ENCODE measurements at places on chromosomes 12 and 14.

- no peak for DNase-seq
Observed at GRCh38 chr12:105330931-105331804, 677 bp downstream of the C12orf75 start.

- DNase-seq = no peak
Observed at GRCh38 chr12:62426089-62426488, 40.5 kb upstream of the MON2 start.

DNA sequence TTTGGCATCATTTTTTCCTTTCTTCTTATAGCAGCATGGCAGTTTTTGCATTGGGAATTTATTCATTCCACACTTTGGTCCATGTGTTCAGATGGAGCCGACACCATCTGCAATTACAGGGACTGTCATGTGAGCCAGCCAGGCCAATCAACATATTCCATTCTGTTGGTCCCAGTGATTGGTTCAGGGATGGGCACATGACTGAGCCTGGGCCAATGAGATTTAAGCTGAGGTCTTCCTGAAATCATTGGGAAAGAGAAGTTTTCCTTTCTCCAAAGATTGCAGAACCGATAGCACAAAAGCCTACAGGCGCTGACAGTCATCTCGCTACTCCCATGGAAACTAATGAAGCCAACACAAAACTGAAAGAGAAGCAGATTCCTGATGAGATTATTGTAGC is 841.5 kb upstream of the TMEM132C start:
- no peak for DNase-seq

DNA sequence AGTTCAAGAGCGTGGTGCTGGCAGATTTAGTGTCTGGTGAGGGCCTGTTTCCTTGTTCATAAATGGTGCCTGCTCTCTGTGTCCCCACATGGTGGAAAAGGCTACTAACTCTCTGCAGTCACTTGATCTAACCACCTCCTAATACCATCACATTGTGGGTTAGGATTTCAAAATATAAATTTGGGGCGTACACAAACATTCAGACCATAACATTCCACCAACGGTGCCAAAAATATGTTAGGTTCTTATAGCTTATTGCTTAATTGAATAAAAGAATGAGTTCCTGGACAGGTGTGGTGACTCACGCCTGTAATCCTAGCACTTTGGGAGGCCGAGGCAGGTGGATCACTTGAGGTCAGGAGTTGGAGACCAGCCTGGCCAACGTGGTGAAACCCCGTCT is 3.4 kb upstream of the DYRK2 start:
- DNase-seq = no peak

DNA sequence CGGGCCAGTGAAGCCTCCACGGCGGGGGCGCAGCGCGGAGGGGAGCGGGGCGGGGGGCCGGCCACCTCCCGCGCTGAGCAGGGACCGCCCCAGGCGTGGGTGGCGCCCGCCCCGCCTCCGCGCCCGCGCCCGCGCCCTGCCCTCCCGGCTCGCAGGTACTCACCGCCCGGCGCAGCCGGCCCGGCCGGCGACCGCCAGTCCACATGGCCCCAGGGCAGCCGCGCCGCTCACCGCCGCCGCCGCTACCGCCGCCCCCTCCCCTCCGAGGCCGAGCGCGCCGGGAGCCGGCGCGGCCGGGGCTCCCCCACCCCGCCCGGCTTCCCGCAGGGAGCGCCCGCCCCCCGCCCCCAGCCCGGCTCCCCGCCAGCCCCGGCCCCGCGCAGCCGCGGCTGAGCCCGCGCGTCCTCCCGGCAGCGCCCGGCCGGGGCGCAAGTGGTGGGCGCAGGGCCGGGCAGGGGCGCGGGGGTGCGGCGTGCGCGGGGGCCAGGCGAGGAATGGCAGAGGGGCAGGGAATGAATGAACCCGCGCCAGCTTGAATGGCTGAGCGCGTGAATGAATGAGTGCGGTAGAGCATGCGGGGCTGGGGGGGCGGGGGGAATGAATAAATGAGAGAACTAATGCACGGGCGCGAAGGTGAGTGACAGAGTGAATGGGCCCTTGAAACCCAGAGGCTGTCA is at the start of gene BEGAIN:
Gene BEGAIN, minus strand, starts transcription at position 332 of the 677 bp plus-strand sequence. Its CDS starts 127 bp downstream, at position 205.
- no peak for DNase-seq

- DNase-seq = no peak
Observed at GRCh38 chr12:41596190-41596589, 408.1 kb downstream of the PDZRN4 start.

- DNase-seq = no peak
Observed at GRCh38 chr12:27521066-27521465, 2.9 kb upstream of the PPFIBP1 start.

- no peak for DNase-seq
Observed at GRCh38 chr14:99230208-99231151, 41.5 kb downstream of the BCL11B start.

DNA sequence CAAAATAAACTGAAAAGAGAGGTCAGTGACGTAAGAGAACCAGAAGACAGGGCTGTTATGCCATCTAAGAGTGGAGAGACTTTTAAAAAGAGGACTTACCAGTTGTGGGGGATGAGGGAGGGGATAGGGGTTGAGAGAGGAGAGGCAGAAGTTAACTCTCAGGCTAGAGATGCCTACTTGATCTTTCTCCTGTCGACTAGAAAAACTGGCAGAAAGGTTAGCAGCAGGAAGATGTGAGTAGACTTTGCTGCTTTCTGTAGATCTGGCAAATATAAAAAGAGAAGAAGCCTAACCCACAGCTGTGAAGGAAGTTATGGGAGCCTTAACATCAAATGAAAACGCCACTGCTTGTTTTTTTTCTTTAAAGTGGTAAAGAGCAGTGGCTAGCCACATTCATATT is 10.7 kb downstream of the CREBL2 start:
- DNase-seq = no peak

- DNase-seq = no peak
Observed at GRCh38 chr12:11106288-11106687, 14.2 kb upstream of the TAS2R43 start.

- no peak for DNase-seq
Observed at GRCh38 chr14:65637780-65638179, 225.2 kb downstream of the FUT8 start.

DNA sequence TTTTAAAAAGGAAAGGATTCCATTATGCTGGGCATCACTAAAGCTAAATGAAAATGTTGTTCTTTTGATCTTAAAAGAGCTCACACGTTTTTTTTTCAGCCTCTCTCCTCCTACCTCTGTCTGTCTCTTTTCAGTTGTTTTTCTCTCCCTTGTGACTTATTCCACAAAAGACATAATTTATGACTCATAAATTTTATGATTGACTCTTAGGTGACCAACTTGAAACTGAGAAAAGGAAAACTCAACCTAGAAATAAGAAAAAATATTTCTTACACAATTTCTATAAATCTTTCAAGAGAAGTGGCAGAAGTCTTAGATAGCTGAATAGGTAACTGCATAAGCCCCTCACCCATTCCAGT is 227.7 kb upstream of the DDHD1 start:
- DNase-seq = no peak

DNA sequence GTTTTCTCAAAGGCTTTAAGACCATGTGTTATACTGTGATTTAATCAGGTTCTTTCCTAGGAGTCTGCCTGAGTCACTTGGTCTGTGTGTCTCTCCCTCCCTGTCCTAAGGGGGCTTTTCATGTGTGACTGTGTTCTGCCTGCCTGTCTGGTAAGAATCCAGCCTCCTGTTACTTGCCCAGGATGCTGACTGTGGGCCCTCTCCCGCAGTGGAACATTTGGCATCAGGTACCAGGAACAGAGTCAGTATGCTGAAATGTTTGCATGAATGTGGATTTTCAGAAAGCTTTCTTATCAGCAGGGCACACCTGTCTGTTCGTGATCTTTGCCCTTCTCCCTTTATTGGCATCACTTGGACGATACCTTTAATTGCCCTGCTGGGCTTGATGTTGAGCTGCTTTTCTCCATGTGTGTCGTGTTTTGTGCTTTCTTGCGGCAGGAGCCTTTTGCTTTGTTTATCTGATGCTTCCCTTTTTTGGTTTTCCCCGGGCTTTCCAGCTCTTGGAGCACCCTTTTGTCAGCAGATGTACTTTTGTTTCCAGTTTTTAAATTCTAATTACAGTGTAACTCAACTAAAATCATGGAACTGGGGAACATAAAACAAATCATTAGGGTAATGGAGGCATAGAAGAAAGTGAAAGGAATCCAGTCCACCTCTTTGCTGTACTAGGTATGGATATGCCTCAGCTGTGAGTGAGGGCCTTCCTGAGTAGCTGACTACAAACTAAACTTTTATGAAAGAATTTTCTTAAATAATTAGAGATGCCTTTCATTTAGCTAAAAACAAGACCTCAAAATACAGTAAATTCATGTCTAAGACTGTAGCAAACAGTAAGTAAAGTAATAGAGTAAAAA is 72.5 kb downstream of the TRAF3 start:
- no peak for DNase-seq

- no peak for DNase-seq
Observed at GRCh38 chr12:5038781-5039311, 4.8 kb upstream of the KCNA5 start.

- no peak for DNase-seq
Observed at GRCh38 chr12:52874573-52875435, 26.0 kb upstream of the KRT78 start.

DNA sequence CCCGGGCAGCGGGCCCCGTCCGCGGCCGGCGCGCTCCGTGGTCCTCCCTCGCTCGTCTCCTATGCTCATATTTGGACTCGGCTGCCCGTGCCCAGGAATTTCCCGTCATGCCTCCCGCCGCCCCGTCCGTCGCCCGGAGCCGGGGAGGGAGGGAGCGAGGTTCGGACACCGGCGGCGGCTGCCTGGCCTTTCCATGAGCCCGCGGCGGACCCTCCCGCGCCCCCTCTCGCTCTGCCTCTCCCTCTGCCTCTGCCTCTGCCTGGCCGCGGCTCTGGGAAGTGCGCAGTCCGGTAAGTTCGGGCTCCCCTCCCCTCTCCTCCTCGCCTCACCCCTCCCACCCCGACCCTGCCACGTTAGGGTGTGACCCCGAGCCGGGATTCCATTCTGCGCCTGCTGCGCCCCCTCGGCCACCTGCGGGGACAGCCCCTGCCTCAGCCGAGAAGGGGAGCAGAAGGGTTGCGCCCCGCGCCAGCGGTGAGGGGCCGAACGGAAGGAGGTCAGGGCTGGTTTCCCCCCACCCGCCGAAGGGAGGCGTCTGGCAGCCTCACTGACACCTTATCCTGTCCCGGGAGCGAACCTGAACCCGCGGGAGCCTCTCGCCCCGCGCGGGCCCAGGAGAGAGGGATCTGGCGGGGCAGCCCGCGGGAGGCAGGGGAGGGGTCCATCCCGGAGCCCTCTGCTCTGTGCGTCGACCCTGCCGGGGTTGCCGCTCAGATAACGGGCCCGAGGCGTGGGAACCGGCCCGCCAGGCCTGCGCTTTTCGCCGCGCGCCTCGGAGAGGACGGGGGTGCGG is at the start of gene MSRB3:
Gene MSRB3, plus strand, starts transcription at position 108 of the 793 bp plus-strand sequence. CDS start 29,897 bp downstream, outside the sequence.
- DNase-seq = peak; percentile 59

- DNase-seq = no peak
Observed at GRCh38 chr12:121845701-121846100, 13.0 kb downstream of the HPD start.

DNA sequence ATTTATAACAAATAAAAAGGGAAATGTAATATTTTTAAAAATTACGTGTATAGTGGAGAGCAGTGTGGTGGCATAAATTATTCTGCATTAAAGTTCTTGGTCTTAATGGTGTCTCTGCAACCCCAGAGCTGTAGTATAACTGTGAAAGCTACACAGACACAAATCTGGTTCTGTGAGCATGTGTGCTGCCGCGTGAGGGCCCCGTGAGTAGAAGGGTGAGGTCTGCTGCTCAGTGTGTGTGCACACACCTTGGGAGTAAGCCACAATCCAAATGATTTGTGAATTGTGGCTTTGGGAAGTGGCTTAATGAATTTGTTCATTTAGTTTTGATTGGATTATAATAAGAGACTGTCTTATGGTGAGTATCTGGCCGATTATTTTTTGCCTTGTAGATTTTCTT is 16.8 kb downstream of the PELI2 start:
- no peak for DNase-seq

GRCh38 chr12:7143564-7143963 is 13.4 kb downstream of the CLSTN3 start:
- DNase-seq = no peak

DNA sequence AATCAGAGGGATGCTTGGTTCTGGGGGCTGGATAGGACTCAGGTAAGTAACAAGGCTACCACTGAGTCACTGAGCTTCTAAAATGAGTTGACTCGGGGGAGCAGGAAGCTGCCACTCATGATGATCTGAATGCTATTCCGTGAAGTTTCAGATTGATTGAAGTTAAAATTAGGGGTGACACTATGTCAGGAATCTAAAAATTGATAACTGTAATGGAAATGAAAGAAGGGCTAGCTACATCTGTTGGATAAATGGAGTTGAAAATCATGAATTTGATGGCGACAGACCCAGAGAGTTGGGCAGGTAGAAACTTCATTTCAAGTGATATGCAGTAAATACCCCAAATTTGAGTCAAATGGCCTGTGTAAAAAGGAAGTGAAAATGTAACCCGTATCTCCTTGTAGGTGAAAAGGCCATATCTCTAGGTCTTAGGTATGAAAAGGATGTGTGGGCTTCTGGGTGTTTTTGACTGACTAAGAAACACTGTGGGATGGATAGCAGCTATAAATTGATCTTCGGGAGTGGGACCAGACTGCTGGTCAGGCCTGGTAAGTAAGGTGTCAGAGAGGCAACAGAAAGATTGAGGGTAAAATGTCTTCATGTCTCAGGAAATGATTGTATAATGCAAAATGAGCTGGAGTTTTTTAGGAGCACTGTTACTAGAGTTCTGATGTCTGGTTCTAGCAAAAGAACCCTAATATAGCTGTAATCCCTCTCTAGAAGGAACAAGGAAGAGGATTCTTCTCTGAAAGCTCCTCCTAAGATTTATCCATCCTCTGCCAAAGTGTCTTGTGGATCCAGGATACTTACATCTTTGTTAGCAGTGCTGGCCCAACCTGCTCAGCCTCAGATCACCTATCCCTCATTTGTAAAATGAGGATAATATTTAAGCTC is 57.3 kb downstream of the DAD1 start:
- DNase-seq = no peak

GRCh38 chr12:77064896-77065360 is 441 bp downstream of the E2F7 start:
- no peak for DNase-seq

- DNase-seq = no peak
Observed at GRCh38 chr12:114762490-114763110, 78.6 kb upstream of the TBX3 start.

DNA sequence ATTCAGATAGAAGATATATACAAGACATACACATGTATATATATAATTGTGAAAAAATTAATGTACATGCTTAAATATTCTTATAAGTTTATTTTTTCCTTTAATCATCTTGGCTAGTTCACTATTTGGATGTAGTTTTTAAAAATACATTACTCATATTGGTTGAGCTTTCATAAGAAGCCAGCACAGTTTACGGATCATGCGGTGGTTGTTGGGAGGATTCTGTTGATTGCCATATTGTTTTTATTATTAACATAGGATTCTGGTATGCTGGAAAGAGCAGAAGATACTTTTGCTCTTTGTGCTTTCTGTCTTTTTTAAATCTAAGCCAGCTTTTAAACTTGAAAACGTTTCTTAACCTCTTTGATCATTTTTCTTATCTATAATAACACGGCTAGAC is 163.4 kb downstream of the OTOGL start:
- DNase-seq = no peak

DNA sequence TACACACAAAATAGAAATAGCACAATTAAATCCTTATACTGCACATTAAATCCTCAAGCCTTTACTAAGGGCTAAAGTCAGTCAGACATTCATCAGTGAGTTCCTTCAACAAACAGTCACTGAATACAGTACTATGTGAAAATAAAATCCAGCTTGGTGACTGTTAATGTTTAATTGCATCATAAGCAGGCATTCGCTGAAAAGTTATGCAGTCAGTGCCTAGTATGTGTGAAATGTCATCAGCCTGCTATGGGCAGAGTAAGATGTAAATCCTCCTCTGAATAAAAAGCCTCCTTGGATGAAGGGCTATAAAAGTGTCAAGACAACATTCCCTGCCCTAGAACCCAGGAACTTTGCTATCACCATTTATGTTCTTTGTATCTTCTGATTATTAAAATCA is 116.4 kb downstream of the PRICKLE1 start:
- DNase-seq = no peak
